Stimulated activated CD8-positive, alpha-beta memory T cell treated with anti-CD3 and anti-CD28 coated beads, Interleukin-4, amount 100 ng/mL, for 1 hour (primary cell): ENCODE measurements at places on chromosomes 4 and X.

DNA sequence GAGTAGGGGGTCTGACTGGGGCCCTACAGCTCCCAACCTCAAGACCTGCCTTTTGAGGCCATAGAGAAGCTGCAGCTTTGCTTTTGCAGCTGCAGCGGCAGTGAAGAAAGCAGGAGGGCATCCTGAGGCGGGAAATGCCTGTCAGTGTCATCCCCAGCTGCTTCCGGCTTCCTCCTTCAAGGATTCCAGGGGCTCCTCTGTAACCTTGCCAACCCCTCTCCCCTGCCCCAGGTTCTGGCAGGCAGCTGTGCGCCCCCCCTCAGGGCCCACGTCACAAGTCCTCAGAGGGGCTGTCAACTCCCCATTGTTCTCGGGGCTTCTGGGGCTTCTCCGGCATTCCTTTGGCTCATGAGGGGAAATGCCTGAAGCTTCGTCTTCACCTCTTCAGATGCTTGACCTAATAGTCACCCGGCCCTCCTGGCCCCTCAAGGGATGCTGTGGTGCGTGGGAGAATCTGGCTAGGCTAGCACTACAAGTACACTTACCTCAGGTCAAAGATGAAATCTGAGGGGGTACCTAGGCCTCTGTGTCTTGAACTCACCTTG is 31.9 kb downstream of the APLN start:
- no peak for DNase-seq

DNA sequence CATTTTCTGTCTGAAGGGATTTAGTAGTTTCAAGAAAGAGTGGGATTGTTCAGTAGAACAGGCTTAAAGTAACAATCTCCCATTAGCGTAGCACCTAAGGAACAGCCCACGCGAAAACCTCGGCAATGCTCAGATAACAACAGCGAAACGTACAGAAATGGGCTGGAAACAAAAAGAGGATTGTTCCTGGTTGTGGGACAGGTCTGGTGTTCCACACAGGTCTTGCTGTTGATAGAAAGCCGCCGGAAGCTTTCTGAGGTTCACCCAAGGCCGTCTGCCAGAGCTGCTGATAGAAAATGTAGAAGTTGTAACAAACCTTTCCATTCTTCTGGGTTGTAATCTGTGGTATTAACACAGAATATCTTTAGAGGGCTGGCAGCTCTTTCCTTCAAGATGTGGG is 69.4 kb upstream of the CLCN4 start:
- DNase-seq: no peak

DNA sequence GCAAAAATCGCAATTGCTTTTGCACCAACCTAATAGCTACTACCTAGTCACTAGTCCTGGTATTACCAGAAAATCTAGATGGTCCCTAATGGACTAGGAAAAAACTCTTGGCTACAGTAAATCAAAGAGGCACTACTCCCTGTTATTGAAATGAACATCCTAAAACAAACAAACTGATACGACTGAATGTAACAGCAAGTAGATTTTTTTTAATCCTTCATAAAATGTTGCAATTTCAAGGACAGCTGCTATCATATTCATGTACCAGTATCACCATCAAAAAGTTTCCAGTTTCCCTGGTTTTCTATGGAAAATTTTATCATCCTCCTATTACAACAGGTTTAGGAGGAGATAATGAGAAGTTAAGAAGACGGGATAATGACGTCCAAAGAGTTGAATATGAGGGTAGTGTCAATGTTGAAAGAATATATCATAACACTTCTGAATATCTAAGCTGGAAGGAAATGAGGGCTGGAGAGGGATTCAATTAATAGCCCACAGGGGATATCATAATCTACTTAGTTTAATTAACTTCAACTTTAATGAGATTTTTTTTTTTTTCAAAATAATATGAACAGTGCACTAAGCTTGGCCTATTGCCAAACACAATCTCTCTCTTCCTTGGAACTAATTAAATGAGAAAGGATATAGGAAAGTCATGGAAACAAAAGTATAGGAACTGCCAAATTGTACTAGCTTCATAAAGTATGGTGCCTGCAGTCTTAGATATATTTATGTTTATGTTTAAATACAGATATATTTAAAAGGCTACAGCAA is 94.8 kb upstream of the SMIM10 start:
- no peak for DNase-seq

DNA sequence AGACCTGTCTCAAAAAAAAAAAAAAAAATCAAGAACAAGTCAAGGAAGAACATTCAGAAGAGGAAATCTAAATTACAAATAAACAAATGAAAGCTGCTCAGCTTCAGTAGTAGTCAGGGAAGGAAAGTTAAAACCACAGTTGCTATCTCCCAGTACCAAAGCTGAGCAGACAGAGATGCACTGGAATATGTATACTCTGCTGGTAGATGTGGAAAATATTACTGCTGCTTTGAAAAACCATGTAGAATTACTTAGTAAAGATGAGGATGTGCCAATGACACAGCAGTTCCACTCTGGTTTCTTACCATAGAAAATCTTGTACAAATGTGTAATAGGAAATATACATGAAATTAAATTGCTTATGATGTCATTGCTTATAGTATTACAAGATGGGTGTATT is 25.1 kb upstream of the PRKX start:
- no peak for DNase-seq

DNA sequence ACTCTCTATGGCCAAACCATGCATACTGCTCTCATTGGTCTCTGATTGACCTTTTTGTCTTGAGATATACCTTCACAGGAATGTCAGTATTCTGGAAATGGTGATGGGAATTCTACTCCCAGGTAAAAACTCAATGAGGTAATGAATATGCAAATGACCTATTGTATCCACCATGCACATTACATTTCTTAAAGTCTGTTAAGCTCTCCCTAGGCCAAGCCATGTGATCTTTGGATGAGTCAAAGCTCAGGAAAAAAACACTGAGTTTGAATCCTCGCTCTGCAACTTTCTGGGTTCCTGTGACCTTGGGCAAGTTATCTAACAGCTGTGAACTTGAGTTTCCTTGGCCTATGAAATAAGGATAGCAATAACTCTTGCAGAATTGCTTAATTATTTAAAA is 175.4 kb downstream of the PPP1R2C start:
- no peak for DNase-seq

GRCh38 chrX:44997888-44998287 is 124.9 kb downstream of the KDM6A start:
- no peak for DNase-seq

- DNase-seq: no peak
Measured at GRCh38 chr4:71683309-71683708, 100.6 kb downstream of the GC start.

DNA sequence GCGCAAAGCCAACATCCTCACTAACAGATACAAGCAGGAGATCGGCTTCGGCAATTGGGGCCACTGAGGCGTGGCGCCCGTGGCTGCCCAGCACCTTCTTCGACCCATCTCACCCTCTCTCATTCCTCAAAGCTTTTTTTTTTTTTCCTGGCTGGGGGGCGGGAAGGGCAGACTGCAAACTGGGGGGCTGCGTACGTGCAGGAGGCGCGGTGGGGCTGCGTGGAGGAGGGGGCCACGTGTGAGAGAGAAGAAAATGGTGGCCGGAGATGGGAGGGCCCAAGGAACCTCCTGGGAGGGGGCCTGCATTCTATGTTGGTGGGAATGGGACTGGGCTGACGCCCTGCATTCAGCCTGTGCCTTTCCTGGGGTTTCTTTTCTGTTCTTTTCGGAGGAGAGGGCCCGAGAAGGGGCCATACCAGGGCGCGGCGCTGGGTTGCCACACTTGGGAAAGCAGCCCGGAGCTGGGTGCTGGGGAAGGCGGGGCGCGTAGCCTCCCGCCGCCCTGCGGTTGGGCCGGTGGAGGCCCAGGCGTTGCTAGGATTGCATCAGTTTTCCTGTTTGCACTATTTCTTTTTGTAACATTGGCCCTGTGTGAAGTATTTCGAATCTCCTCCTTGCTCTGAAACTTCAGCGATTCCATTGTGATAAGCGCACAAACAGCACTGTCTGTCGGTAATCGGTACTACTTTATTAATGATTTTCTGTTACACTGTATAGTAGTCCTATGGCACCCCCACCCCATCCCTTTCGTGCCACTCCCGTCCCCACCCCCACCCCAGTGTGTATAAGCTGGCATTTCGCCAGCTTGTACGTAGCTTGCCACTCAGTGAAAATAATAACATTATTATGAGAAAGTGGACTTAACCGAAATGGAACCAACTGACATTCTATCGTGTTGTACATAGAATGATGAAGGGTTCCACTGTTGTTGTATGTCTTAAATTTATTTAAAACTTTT is 4.5 kb downstream of the MID1IP1 start:
- DNase-seq: no peak

DNA sequence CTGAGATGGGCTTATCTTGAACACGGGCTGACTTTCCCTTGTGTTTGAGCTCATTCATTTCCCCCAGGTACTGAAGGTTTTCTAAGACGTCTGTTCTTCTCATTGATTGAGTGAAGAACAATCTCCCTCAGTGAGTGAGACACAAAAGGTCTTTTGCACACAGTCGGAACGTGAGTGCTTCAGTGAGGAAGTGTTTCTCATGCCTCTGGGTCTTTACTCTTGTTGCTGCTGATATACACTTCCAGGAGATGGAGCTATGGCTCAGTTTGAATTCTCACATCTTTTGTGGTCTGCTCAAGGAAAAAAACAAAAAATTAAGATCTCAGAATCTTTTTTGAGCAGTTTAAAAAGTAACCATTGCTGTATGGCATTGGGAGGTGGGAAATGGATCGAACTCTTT is 981.9 kb upstream of the TENM3 start:
- no peak for DNase-seq

DNA sequence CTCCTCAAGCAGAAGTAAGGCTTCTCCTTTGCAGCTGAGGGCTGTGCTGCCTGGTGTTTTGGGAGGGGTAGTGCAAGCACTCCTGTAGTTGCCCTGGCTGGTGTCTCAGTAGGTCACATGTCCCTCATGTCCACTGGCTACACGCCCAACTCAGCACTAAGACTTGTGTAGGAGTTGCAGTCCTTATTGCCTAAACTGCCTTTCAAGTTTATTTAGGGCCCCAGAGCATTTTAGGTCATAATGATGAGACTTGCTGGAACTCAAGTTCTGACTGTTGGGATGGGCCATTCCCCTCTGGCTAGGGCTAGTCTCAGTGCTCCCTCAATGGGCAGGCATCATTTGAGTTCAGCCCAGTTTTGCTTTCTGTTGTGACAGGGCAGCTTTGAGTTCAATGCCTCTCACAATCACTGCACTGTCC is 44.1 kb downstream of the PPM1K start:
- no peak for DNase-seq

DNA sequence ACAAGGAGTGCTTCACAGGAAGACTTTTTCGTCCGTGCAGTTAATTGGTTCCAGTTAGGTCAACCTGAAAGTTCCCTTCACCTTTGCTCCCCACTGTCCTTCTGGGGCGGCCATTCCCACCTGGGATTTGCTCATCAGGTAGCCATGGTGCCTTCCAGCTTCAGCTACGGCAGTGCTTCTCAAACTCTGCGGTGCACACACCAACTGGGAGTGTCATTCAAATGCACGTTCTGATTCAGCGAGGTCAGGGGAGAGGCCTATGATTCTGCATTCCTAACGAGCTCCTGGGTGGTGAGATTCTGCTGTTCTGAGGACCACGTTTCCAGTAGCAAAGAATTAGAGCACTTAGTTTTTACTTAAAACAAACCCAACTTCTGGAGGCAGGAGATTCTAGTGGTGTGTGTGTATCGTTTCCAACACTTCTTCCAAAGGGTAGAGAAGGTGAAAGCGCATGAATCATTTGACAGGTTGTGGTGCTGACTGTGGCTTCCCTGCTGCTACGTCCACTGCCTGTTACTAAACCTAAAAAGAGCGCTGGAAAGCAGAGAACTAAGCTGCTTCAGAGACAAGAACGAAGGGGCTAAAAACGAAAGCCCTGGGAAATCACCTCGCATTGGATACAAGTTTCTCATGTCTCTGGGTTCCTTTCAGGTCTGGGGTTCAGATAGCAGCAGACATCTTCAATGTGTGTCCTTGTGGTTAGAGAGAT is 4.7 kb upstream of the HELT start:
- DNase-seq: no peak

- no peak for DNase-seq
Measured at GRCh38 chr4:144289667-144290428, 149.3 kb upstream of the GYPA start.
